ENCODE measurements at places on chromosomes 2 and 18. TPM values are rescaled to one million over a fixed set of nuclear protein-coding genes. Genes with fewer than 3 reads are reported as not detected.

- peak; percentile 31 for DNase-seq
Observed at GRCh38 chr18:2846636-2847316, at the start of gene EMILIN2. EMILIN2 (plus strand) TSS chr18:2847006; CDS start chr18:2847189, 183 bp downstream.

DNA sequence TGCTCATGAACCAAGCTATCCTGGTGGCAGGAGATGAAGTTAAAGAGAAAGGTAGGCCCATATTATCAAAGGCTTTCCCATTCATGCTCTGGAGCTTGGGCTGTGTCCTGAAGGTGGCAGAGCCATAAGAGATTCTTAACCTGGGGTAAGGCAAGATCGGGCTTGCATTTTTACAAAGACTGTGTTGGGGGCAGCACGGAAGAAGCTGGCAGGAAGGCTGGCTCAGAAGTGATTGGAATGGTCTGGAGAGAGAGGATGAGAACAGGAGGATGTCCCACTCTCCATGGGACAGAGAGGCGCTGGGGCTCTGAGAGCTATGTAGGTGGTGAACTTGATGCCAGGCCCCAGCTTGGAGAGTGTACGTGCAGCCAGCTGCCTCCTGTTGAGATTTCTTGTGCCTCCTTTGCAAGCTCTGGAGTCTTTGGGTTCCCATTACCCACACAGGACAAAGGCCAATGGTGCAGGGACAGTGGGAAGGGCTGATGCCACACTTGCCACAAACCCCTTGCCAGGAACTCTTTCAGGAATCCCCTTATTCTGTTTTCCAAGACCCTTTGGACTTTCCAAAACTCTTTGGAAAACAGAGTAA is 40.6 kb upstream of the FZD5 start:
- no peak for DNase-seq

- no peak for DNase-seq
Observed at GRCh38 chr2:40955042-40955441, 503.2 kb upstream of the SLC8A1 start.

GRCh38 chr2:95059656-95060370 is 34.3 kb downstream of the MAL start:
- no peak for DNase-seq

GRCh38 chr2:39154944-39155343 is 34.1 kb upstream of the SOS1 start:
- no peak for DNase-seq

- no peak for DNase-seq
Observed at GRCh38 chr2:106053116-106053515, 141.0 kb downstream of the UXS1 start.

DNA sequence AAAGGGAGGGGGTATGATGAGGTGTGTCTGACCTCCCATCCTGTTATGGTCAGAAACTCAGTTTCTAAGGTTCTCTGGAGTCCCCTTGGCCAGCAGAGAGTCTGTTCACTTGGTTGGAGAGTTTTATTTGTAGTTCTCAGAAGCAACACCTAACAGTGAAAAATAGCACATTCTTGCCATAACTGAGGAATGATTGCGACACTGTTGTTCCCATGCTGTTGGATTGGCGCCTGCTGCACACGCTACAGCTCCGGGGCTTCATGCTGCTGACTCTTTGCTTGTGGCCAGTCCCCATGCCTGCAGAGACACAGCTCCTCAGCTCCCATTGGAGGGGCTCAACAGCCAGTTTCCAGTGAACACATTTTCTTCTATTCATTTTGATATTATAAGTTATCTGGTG is 42.1 kb downstream of the TPGS2 start:
- DNase-seq = no peak

DNA sequence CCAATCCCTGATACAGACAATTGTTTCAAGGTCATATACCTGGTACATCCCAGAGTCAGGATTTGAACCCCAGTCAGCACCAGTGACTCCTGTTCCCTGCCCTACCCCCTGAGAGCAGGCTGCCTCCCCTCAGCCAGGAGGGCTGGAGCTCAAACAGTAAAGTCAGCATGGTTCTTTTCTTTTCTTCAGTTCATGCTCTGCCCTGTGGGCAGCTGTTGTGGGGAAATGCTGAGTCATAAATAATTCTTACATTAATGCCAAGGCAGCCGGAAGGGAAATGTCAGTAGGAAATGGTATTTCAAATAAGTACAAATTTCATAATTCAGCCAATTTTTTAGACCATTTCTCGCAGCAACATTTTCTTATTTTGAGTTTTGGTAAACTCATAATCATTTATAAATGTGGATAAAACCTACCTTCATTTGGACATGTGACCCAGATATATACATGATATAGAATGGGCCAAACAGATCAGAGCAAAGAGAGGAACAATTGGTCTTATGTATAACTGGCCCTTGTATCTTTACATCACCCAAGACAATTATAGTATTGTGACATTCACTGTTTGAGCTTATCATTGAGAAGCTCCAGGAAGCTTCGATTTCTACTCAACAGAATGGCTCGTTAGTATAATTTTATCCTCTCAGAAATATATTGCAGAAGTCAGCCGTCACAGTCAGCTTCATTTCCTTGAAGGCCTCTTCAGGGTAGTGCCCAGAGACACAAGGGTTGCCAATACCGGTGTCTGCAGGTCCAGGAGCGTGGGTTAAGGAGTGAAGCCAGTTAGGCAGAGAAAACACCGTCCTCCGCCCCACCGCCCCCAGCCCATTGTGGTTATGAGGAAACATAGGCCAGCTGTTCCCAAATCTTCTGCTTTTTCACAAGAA is 28.0 kb upstream of the SCYGR1 start:
- no peak for DNase-seq

GRCh38 chr2:100614455-100615000 is 51.7 kb downstream of the PDCL3 start:
- no peak for DNase-seq

GRCh38 chr2:215120401-215120800 is 18.0 kb downstream of the ABCA12 start:
- DNase-seq = no peak

DNA sequence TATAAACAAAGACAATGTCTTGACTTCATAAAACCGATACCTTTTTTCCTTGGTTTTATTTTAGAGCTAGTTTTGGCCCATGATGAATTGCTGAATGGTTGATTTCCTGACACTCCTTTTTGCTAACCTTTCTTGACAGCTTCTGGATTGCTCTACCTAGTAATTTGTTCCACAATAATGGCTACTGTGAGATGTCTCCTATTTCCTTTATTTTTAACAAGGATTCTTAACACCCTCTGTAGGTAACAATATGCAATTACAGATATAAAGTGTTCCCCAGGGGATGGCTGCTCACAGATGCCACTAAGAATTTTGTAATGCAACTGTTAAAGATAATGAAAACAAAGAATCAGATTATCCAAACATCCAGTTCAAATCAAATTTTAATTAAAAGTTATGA is 100.8 kb upstream of the ATP5MC3 start:
- DNase-seq = no peak

- DNase-seq = no peak
Observed at GRCh38 chr2:156129227-156129626, 203.3 kb downstream of the NR4A2 start.

DNA sequence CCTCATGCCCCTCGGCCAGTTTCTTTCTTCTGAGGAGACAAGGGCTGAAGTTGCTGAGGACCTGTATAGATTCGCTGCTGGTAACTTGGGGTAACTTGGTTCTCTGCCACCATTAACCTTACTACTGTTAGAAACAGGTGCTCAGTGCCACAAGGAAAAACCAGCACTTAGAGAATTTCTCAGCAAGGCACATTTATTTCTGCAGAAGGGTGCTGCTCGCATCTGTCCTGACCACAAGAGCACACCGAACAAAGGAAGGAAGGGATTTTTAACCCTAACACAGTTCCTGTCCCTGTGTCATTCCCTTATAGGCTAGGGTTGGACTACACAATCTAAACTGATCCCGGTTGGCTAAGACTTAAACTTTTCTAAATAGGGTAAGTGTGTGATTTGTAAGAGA is 154.1 kb downstream of the SOCS6 start:
- DNase-seq = no peak

DNA sequence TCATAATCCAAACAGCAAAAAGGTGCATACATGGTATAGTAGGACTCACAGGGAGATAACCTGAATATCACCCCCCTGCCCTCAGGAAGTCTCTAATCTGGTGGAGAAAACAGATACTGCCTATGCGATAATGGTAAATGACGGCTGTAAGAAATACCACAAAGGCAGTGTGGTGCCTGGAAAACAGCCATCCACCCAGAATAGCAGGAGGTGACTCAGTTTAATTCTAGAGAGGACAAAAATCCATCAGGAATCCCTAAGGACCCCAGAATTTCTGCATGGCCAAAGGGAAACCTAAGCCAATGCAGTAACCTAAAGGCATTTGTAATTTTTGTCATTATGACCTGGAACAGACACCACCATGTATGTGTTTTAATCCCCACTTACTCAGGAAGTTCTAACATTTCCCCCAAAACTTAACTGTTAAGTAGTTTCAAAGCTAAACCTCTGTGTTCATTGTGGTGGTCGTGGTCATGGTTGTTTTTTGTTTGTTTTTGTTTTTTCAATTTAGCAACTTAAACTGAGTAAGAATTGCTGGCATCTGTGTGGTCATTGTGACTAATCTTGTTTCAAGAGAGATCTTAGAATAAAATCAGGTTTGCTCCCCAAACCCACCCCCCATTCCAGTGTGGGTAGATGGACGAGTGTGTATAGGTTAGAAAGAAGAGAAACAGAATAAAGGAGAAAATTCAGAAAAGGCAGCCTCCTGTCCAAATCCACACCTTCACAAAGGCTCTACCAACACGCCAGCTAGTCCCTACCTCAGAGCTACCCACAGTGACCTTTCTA is 121.5 kb upstream of the CDCA7 start:
- DNase-seq = no peak

DNA sequence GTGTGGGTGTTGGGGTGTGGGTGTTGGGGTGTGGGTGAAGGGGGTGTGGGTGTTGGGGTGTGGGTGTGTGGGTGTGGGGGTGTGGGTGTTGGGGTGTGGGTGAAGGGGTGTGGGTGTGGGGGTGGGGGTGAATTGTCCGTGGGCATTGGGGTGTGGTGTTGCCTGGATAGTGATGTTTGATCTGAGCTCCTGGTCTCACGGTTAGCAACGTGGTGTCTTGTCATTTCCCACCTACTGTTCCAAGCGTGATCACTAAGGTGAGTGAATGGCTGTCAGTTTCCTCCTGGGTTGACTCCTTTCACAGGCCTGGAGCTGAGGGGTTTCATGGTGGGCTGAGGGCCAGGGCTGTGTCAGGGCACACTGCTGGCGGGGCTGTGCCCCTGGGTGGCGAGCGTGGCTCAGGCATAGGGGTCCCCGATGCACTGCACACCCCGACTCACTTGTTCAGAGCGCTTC is 27.2 kb downstream of the RTP5 start:
- DNase-seq = no peak

DNA sequence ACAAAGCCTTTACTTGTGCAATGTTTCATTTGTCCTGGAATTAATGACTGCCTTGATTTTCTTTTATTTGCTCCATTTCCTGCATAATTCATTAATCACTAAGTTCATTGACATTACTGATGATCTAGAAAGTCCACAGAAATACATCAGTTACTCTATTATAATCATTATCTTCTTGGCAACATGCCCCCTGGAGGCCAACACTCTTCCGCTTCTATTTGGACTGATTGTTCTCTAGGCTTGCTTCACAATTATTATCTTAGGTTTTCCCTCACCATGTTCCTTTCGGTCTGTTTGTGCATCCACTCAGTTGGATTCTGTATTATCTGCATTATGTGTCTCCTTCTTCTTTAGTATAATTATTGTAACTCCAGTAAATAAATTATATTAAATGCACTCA is 461.0 kb upstream of the CDH2 start:
- DNase-seq = no peak

DNA sequence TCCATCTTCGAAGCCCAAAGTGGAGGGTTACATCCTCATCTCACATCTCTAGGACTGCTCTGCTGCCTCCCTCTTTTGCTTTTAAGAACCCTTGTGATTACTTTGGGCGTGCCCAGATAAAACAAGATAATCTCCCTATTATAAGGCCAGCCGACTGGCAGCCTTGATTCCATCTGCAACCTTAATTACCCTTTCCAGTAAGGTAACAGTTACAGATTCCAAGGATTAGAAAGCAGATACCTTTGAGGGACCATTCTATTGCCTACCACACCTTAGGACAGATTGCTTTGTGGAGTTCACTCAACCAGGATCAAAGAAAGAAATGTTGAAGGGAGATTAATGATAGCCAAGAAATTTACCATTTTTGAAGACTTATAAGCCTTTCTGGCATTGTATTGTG is 250.8 kb upstream of the ACVR2A start:
- no peak for DNase-seq

DNA sequence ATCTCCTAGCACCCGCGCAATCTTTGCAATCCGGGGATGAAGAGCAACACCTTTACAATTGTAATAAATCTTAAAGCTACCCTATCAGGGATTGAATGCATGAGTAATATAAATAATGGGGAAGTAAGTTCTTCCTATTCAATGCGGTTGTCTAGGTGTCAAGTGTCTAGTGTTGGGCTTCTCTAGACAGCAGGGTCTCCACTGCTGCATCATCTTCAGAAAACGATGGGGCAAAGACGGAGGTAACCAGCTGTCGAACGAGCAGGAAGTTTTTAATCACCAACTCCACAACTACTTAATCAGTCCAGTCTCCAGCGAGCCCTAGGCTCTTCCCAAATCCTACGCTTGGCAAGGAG is 573 bp downstream of the STAM2 start:
- no peak for DNase-seq

- no peak for DNase-seq
Observed at GRCh38 chr2:68762100-68762499, 27.5 kb downstream of the ARHGAP25 start.

TANC1 gene
- 0.26 TPM for total RNA-seq

RELCH gene
- total RNA-seq = 46.5 TPM

KIF1A gene
- not detected for total RNA-seq

INHBB gene
- 0.10 TPM for total RNA-seq

SULT1C4 gene
- not detected for total RNA-seq

TMEM198 gene
- 0.37 TPM for total RNA-seq

HAAO gene
- total RNA-seq = not detected

CLEC4F gene
- total RNA-seq = not detected

FAM237A gene
- not detected for total RNA-seq

RGPD4 gene
- 0.37 TPM for total RNA-seq

ALPP gene
- 0.16 TPM for total RNA-seq
